Astrocyte of the spinal cord (primary cell): ENCODE measurements at places on chromosomes 11 and 22.
A peak's percentile ranks its signal among the peaks of the same experiment; 100 is the strongest.

DNA sequence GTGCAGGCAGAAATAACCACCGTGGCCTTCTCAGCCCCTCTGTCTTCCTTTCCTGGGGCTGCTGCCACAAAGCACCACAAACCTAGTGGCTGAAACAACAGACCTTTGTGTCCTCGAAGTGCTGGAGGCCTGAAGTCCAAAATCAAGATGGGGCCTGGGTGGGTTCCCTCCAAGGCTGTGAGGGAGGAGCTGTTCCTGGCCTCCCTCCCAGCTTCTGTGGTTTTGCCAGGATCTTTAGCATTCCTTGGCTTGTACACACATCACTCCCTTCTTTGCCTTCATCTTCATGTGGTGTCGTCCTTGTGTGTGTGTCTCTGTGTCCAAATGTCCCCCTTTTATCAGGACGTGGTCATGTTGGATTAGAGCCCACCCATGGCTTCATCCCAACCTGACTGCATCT is 29.0 kb upstream of the PARVG start:
- peak; percentile 76 for DNase-seq

- peak; percentile 44 for DNase-seq
Measured at GRCh38 chr11:3808861-3809623, 682 bp downstream of the PGAP2 start.

DNA sequence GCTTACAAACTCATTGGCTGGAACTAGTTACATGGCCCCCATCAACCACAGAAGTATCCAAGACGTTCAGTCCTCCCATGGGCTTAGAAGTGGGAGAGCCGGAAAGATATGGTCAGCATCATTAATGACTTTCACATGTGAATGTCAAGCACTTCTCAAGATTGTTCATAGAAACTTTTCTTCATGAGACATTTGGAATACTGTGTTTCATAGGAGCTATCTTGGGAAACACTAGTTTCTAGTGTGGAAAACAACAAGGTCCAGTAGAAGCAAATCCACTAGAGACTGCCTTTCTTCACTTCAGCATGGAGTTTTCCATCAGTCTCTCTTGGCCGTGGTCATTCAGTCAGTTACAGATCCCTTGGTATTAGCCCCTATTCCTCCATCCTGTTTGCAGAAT is 160.9 kb downstream of the C11orf91 start:
- no peak for DNase-seq

DNA sequence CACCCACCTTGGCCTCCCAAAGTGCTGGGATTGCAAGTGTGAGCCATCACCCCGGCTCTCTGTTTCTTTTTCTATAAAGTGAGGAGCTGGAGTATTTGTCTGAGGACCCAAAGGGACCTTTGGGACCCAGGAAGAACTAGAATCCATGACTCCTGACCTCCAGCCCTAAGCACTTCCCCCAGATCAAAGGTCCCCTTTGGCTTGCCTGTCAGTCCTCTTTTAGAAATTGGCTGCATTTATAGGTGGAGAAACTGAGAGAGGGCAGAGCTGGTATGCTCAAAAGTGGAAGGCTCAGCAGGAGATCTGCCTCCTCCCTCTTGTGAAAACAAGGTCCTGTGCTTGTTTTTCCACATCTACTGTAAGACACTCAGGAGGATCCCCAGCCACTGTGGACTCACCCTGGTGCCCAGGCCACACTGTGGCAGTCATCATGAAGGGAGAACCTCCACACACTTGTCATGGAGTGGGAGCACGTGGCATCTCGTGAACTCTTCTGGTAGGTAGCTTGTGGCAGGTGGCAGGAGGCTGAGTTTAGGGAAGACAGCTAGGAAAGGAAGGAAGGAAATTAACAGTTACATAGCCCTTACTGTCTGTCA is 12.4 kb upstream of the PLEKHA7 start:
- DNase-seq = no peak

GRCh38 chr11:74773476-74773875 is 24.8 kb downstream of the RNF169 start:
- peak; percentile 10 for DNase-seq

DNA sequence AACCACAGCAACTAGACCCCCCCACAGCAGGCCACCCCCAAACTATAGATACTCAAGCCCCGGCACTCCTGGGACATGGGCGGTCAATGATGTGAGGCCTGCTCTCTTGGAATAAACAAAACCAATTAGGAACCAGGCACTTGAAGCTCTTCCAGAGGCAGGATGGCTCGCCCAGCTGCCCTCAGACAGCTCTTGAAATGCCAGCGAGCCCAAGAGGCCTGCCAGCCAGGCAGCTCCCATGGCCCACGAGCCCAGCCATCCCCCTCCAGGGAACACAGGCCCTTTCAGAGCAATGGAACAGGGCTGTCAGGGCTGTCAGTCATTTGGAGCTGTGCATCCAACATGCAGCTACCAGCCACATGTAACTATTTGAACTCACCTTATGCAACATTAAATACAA is 34.0 kb upstream of the TFIP11 start:
- DNase-seq = no peak

GRCh38 chr11:17771415-17771814 is 36.8 kb downstream of the KCNC1 start:
- no peak for DNase-seq

GRCh38 chr11:15551901-15552851 is 437.5 kb downstream of the INSC start:
- DNase-seq = no peak

GRCh38 chr11:134664447-134665187 is 252.6 kb upstream of the B3GAT1 start:
- no peak for DNase-seq

DNA sequence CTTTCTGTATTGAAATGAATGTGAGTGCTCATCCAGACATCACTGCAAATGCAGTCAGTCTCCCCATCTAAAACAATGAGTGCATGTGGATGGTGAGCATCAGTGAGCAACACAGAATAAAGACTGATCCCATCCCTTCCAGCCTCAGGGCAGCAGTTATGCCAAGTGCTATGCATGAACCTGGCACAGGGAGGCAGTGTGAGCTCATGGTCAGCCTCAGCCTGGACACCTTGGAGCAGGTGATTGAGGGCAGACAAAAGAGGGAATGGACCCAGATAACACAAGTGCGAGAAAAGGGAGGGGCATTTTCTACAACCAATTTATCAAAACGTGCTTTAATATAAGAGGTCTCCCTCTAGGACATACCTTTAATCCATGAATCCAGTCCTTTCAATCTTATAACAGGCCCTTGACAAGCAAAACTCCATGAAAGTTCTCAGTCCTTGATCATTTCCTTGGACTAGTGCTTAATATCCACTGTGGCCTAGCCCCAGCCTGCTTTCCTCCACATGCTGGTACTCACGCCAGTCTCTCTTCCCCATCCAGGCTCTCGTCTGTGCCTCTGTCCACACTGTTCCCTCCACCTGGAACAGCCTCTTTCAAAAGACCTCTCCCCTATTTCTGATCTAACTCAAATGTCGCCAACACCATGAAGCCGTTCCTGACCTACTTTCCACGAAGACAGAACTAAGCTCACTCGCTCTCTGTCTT is 50.5 kb upstream of the LRRC55 start:
- peak; percentile 6 for DNase-seq

DNA sequence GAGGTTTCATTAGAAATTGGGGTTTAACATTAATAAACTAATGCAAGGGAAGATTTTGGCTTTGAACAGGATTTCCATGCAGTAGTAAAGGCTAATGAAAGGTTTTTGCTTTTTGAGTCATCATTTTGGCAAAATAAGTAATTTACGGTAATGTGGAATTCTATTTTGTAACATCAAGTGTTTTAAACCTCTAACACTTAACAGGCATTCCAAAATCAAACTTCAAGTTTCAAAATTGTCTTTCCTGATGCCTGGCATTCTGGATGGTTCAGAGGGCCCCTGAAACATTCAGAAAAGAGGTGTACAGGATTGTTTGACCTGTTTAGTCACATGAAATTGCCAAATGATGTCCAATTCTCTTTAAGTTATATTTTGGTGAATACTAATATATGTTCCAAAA is 90.4 kb upstream of the GNAZ start:
- no peak for DNase-seq

DNA sequence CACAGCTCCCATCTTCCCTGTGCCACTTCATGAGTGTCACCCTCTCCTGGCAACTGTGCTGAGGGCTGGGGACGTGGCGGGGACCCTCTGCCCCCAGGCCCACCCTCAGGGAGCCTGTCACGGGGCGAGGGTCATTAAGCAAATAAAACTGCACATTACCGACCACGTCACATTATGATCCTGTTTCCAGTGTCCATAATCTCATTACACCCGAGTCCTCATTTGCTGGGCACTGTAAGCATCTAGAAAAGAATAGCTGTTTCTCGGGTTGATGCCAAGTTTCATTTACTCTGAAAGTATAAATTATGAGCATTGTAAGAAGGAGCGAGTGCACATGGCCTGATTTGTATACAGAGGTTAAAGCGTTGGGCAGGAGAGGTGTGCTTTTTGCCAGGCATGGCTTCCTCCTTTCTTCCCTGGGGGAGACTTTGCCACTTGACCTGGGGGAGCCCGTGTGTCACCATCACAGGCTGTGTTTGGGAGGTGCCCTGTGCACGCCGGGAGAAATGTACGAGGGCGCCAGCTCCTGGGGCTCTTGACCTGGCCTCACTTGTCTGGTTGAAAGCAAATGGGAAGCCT is 50.5 kb downstream of the LRP5 start:
- no peak for DNase-seq

DNA sequence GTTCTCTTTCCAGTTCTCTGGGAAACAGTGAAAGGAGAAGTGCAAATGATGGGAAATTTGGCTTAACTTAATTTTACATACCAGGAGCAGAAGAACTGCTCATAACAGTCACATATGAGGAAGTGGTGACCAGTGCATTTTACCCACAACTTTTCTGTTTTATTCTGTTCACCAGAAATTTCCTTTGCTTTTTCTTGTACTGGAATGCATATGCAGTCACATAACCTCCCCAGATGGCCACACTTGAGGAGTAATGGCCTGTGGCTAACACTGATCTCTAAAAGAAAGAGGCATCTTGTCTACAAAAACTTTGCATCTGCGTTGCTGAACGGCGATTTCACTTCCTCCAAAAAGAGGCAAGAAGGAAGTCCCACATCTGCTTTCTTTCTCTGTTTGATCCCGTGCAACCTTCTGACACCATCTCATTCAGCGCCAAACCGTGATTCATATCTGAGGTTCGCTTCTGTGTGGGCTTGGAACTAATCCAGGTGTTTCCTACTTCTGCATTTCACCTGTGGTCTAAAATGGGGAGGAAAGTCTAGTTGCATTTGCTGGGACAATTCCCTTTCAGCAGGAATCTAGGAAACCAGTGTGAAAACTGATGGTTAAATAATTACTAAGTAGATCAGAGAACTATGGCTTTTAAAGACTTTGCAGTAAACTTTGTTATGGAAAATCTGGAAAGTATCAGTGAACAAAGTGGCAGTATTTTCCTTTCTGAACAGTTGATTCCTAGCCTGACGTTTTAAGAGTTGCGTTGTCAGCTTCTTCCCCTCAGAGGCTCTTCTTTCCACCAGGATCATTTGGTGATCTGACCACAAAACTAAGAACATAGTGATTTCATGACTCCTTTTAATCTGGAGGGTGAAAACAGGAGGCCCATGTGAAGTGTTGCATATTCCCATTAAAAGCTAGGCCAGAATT is 4.2 kb upstream of the MPEG1 start:
- no peak for DNase-seq

DNA sequence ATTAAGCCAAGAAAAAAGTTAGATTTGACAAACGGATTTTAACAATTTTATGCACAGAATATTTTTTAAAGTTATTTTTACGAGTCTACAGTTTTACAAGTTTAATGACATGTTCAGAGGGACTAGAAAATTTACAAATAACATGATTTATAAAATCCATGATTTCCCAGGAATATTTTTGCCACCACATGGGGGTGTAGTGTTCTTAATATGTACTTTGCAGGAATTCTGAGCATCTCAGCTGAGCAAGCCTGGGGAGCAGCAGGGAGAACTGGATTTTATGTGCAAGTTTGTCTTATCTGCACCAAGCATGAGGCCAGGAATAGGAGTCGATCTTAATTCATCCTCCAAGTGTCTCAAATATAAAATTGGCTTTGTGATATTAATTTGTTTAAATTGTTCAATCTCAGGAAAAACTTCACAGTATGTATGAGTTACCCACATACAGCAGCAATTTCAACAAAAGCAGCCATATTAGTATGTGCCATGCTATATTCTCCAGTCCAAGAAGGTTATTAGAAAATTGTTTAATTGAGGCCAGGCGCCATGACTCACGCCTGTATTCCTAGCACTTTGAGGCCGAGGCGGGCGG is 826.3 kb downstream of the DLG2 start:
- peak; percentile 51 for DNase-seq

DNA sequence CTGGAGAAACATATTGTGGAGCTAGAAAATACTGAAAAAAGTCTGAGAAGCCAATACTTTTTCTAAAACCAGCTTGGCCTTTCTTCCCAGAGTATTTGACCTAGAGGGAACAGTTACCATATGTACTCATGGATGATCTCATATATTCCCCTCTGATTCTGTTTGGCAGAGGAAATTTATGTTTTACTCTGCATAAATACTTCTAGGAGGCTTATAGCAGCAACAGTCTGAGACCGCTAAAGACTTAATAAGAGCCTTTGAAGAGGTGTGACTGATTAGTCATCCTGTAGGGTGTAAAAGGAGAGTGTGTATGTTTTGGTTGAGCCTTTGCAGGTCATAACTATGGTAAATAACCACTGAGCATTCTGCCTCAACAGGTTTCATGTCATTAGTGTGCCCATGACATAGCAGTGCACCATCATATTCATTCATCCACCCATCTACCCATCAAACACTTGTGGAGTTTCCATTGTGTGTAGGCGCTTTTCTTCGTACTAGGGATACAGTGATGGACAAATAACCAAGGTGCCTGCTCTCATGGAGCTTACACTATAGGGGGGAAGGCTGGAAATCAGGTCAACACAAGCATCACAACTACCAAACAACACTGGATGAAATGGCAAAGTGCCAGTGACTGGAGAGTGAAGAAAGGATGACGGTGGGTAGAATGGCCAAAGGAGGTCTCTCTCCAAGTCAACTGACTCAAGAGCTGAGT is 44.5 kb downstream of the TRAF6 start:
- peak; percentile 64 for DNase-seq

- DNase-seq = no peak
Measured at GRCh38 chr22:49583341-49583740, 244.3 kb downstream of the BRD1 start.

GRCh38 chr11:122633219-122633829 is 22.2 kb upstream of the UBASH3B start:
- peak; percentile 72 for DNase-seq

DNA sequence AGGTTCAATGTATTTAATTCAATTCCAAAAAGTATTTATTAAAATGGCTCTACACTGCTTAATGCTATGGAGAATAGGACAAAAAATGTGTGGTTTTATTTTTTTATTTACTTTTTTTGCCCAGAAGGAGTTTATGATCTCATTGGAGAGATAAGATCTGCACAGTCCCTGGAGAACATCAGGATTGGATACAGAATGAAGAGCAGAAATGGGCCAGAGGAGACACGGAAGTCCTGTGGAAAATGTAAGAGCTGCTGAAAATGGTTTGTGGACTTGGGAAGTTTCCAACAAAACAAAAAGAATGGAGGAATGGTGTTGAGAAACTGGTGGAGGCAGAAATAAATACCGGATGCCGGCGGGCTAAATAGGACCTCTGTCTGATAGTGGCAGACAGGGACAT is 554.6 kb downstream of the OPCML start:
- DNase-seq = no peak
